NCI-H446 treated with DMSO at 0.1 percent for 48 hours (cell line): ENCODE measurements at places on chromosomes 7 and 10.

DNA sequence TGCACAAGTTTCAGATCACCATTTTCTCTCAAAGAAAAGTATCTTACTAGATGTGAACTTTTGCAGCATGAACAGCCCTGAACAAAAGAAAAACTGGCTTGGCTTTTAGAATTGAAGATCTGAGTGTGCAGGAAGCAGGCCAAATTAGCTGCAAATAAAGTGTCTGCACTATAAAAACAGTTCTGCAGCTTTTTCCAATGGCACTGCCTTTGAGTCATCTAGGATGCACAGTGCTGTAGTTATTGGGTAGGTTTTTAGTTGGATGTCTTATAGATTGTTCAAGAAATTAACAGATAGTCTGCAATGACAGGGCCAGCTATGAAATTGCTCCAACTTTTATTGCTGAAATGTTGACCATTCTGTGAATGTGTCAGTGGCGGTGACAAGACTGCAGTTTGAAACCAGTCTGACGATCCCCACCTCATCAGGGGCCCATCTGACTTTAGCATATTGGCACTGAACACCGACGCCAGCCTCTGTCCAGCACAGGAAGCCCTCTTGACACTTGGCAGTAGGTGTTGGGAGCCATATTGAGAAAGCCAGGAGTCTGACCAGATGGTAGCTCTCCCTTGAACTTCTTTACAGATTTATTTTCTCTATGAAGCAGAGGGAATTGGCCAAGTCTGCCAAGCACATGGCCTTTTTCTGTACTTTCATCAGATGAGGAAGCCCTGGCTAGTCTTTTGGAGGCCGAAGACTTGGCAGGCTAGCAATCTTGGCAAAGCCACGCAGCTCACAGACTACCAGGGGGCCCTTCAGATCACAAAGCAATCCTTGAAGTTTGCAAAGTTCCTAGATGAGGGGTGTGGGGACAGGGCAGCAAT lies 490.6 kb downstream of the NEBL start:
- DNase-seq = peak; percentile 98

DNA sequence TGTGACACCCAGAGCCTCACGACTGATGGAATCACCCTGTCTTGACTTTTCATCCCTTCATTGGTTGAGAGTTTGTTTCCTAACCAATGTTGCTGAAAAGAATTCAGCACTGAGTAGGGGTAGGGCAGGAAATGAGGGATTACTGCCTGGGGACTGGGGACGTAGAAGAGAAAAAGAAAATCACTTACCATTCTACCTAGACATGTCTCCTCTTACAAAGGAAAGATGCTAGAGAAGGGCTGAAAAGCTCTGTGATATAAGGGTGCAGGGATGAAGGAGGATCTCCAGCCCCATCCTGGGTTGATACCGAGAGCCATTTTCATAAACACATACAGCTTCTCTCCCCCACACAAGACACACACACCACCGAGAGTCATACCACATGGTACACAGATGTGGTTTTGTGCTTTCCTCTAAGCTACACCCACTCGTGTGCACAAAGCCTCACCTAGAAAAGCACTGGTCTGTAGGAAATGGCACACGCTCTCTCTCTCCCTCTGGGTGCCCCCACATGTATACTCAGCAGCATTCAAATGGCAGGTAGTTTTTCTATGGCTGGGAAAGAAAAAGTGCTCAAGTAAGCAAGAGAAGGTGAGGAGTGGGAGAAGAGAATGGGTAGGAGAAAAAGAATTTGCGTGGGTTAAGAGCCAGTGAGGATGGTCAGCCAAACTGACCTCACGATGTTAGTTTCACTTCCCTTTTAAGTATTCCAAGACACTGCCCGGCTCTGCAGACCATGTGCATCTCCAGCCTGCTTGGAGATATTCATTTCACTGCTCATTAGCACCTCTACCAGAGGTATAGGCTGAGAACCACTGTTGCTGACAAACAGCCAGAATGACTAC lies 85.8 kb downstream of the CALD1 start:
- DNase-seq = no peak

GRCh38 chr7:111088328-111088727 lies 2.6 kb upstream of the LRRN3 start:
- DNase-seq = no peak

DNA sequence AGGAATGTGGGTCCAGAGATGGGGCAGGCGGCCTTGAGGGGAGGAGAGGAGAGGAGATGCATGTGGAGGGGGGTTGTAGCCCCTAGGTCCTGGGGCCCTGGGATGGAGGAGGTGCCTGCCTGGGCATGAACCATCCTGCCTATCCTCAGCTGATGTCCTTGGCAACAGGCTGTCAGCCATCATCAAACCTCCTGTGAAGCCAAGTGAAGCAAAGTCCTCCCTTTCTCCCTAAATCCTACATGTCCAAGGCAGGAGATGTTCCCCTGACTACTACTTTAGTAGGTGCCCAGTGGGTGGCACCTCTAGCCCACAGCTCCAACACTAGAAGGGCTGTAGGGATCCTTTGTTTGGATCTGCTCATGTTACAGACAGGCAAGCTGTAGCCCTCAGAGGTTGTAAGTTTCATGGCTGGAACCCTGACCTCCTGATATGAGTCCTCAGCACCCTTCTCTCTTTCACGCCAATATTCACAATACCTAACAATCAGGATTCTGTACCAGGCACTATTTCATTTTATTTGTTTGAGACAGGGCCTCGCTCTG lies 66.6 kb upstream of the SYPL1 start:
- DNase-seq = no peak

DNA sequence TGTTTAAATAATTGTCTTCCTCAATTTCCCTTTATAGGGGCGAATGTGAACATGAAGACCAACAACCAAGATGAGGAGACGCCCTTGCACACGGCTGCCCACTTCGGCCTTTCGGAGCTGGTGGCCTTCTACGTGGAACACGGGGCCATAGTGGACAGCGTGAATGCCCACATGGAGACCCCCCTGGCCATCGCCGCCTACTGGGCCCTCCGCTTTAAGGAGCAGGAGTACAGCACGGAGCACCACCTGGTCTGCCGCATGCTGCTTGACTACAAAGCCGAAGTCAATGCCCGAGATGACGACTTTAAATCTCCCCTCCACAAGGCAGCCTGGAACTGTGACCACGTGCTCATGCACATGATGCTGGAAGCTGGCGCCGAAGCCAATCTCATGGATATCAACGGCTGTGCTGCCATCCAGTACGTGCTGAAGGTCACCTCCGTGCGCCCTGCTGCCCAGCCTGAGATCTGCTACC lies 42.1 kb downstream of the ASB4 start:
- DNase-seq = no peak

GRCh38 chr7:80641548-80641947 lies 3.1 kb downstream of the CD36 start:
- DNase-seq = no peak

- no peak for DNase-seq
These were observed 73.2 kb upstream of the DGKI start for GRCh38 chr7:137919987-137920386.

DNA sequence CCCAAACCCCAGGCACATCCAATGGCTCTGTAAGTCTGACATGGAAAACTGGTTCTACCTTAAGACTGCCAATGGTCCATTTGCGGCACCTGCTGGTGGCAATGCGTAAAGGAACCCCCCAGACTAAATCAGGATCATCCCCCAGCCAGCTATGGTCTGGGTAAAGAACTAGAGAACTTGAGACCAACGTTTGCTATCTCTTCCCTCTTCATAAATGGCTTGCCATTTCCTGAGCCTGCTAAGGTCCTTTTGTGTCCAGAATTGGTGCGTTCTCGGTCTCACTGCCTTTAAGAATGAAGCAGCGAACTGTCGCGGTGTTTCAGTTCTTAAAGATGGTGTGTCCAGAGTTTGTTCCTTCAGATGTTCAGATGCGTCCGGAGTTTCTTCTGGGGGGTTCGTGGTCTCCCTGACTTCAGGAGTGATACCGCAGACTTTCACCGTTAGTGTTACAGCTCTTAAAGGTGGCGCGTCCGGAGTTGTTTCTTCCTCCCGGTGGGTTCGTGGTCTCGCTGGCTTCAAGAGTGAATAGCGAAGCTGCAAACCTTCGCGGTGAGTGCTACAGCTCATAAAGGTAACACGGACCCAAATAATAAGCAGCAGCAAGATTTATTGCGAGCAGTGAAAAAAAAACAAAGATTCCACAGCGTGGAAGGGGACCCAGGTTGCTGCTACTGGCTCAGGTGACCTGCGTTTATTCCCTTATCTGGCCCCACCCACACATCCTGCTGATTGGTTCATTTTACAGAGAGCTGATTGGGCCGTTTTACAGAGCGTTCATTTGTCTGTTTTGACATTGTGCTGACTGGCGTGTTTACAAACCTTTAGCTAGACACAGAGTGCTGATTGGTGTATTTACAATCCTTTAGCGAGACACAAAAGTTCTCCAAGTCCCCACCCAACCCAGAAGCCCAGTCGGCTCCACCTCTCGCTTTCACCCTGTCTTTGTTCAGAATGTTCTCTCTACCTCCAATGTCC lies 95.4 kb downstream of the ELMO1 start:
- DNase-seq = no peak

DNA sequence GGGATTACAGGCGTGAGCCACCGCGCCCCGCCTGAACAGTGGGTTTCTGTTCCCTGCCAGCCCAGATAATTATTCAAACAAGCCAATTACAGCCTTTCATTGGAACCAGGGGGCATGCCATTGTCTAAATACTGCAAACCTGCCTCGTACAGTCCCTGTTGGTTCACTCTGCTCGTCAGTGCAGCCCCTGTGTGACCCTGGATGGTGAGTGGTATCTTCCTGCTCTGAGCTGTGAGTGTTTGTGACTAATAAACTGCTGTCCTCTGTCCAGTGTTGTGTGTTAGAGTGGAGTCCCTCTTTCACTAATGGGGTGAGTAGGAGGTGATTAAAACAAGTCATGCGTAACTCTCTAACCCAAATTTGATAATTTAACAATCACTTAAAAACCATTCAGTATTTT lies 176.5 kb upstream of the FAM3C start:
- no peak for DNase-seq

GRCh38 chr10:129621693-129622092 lies 154.7 kb downstream of the MGMT start:
- no peak for DNase-seq

GRCh38 chr7:64638822-64639221 lies 27.1 kb upstream of the ZNF107 start:
- no peak for DNase-seq

GRCh38 chr7:139629392-139630082 lies 106.1 kb downstream of the CLEC2L start:
- DNase-seq = no peak

DNA sequence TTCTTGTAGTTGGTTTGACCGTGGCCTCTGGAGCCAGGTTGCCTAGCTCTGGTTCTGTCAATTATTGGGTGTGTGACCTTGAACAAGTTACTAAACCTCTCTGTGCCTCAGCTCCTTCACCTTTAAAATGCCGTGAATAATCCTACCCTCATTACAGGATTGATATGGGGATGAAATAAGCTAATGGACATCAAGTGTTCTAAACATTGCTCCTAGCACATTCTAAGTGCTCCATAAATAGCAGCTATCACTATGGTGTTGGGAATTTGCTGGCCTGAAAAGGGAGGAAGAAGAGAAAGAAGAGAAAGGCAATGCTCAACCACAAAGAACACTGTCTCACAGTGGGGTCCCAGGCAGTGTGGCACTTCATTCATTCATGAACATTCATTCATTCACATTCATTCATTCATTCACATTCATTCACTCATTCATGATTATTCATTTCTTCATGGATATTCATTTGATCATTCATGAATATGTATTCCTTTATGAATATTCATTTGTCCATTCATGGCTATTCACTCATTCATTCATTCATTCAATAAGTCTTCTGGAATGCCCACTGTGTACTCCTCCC lies 38.8 kb downstream of the TMEM130 start:
- DNase-seq = no peak

GRCh38 chr10:102744374-102745051 lies 765 bp downstream of the WBP1L start:
- DNase-seq = no peak

DNA sequence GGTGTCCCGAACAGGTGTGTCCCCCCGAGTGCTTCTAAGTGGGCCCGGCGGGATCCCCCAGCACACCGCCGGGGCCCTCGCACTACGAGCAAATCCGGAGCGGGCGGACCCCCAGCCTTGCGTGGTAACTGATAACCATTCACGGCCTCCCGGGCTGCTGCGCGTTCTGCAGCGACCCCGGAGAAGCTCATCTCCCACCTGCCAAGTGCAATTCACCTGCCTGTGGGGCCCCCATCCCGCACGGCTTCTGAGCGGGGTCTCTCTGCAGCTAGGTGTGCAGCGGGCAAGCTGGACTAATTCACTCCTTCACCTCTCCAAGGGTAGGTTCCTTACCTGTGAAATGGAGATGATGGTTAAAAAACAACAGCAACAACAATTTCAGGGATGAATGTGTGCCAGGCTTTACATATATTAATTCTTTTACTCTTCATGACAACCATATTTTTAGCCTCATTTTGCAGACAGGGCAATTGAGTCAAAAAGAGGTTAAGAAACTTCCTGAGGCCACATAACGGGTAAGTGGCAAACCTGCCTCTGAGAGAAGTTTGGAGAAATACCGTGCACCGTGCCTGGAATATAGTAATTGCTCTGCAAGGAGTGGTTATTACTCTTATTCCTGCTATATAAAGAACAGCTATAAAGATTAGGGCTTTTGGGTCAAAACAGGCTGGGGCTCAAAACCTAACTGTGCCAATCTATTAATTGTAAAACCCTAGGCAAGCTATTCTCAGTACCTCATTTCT lies 652 bp upstream of the PODXL start:
- no peak for DNase-seq

- peak; percentile 16 for DNase-seq
These were observed 42.3 kb upstream of the SGCE start for GRCh38 chr7:94698275-94698674.

GRCh38 chr7:101902680-101903514 lies 85.5 kb downstream of the CUX1 start:
- no peak for DNase-seq

DNA sequence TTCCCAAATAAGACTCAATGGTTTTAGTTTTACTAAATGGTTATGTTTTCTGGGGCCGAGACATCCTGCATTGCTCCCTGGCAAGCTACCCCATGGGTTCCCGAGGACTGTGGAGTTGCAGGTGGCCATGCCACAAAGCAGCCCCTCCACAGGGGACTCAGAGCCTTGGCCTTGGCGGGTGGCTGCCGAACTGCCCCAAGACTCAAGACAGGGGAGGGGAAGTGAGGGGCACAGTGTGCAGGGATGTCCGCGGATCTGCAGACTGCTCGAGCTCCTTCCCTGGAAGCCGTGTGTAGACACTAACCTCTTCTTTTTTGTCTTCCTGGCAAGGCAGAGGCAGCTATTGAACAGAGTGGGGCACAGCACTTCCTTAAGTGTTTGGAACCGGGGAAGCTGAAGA lies 154.6 kb downstream of the EBF3 start:
- no peak for DNase-seq

DNA sequence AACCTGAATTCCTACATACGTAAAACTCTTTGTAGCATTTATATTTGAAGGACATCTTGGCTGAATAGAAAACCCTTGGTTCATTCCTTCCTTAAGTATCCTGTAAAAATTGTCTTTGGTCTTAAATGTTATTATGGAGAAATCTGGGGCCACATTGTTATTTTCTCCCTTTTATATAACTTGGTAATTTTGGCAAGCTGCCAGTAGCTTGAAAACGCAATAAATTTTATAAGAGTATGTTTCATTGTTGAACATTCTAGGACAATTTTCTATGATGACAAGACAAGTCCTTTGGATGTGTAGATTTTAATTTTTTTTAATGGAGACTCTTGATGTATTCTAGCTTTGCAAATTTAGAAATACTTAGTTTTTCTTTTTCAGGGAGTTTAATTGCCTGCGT lies 191.9 kb downstream of the ABCA13 start:
- DNase-seq = no peak

- DNase-seq = no peak
These were observed 220.2 kb downstream of the DGKI start for GRCh38 chr7:137626469-137627067.

GRCh38 chr10:34216348-34216945 lies 598.6 kb downstream of the PARD3 start:
- no peak for DNase-seq

- DNase-seq = no peak
These were observed 74.9 kb downstream of the NUDCD3 start for GRCh38 chr7:44415510-44415909.
